ENCODE measurements at places on chromosomes 5 and 9. TPM values are rescaled to one million over a fixed set of nuclear protein-coding genes. Genes with fewer than 3 reads are reported as not detected.

- H3K36me3 ChIP-seq = no peaks in the 10 kb centered on the region
- H3K27me3 ChIP-seq = peaks cover 53% of the 10 kb centered on the region
- no peak for DNase-seq
- H3K4me3 ChIP-seq = no peak overlapping the region
- H3K27ac ChIP-seq = no peak overlapping the region
- peaks cover 4% of the 10 kb centered on the region for H3K4me1 ChIP-seq
Observed at GRCh38 chr9:114115654-114116125, 16.6 kb upstream of the KIF12 start.

- no peaks in the 10 kb centered on the region for H3K27me3 ChIP-seq
- no peak overlapping the region for H3K27ac ChIP-seq
- no peak overlapping the region for H3K4me3 ChIP-seq
- no peaks in the 10 kb centered on the region for H3K36me3 ChIP-seq
Observed at GRCh38 chr9:68538200-68538599, 2.5 kb downstream of the TMEM252 start.

DNA sequence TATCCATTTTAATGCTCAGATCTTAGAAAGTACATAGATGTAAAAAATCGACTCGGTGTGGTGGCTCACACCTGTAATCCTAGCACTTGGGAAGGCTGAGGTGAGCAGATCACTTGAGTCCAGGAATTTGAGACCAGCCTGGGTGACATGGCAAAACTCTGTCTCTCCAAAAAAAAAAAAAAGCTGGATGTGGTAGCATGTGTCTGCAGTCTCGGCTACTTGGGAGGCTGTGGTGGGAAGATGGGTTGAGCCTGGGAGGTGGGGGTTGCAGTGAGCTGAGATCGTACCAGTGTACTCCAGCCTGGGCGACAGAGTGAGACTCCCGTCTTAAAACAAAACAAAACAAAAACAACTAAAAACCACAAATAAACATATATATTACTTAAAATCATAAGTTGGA is 61.4 kb downstream of the RASA1 start:
- no peaks in the 10 kb centered on the region for H3K27me3 ChIP-seq
- no peak overlapping the region for H3K4me3 ChIP-seq
- DNase-seq = no peak
- H3K36me3 ChIP-seq = peaks cover 11% of the 10 kb centered on the region
- no peak overlapping the region for H3K27ac ChIP-seq

- no peak overlapping the region for H3K4me3 ChIP-seq
- H3K27ac ChIP-seq = no peak overlapping the region
- H3K4me1 ChIP-seq = peaks cover 47% of the 10 kb centered on the region
- no peak for DNase-seq
- H3K36me3 ChIP-seq = peaks cover 12% of the 10 kb centered on the region
Observed at GRCh38 chr5:141492168-141492885, 3.4 kb downstream of the PCDHGC5 start.

DNA sequence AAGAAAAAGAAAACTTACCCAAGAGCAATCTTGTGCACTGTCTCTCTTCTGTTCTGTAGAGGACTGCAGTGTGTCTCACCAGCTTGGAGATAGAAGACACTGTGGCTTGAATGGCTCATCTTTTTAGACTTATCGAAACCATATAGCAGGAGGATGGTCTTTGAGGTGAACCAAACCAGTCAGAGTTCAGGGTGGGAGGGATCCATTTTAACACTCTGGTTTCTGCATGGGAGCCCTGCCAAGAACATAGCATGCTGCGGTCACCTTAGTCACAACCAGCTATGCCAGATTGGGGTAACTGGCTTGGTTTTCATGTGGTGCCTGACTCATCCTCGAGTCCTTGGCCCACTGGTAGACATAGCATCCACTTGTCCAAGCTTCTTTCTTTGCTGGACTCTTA is 135.1 kb downstream of the PAPPA start:
- H3K36me3 ChIP-seq = peaks cover 29% of the 10 kb centered on the region
- H3K27me3 ChIP-seq = no peaks in the 10 kb centered on the region
- H3K4me1 ChIP-seq = peaks cover 43% of the 10 kb centered on the region
- H3K27ac ChIP-seq = peak overlapping the region; percentile 75
- H3K4me3 ChIP-seq = no peak overlapping the region

- peaks cover 14% of the 10 kb centered on the region for H3K4me1 ChIP-seq
- DNase-seq = no peak
- H3K36me3 ChIP-seq = no peaks in the 10 kb centered on the region
- H3K27me3 ChIP-seq = no peaks in the 10 kb centered on the region
Observed at GRCh38 chr5:124438903-124439281, 307.5 kb downstream of the ZNF608 start.

DNA sequence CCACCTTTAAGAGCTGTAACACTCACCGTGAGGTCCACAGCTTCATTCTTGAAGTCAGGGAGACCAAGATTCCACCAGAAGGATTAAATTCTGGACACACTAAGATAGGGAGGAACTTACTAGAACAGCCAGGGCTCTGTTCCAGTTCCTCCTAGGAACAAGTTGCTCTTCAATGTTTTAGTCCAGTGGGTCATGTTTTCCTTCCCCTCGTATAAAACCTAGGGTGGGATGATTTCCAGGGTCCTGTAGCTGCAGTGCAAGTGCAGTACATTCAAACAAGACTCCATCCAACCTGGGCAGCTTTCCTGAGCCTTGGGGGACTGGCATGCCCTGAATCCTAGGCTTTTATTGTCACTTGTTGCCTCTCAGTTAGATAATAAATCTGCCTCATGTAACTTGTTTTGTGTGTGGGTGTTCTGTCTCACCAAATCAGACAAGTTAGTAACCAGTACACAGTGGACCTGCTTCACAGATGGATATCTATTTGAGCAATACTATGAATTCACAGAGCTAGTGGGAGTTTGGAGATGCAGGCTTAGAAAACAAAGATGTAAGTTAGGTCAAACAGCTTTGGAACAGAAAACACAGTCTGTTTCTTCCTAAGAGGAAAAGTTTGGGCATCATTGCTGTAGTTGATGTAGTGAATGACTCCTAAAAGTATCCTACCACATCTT is 405.6 kb downstream of the GABRG2 start:
- H3K27me3 ChIP-seq = no peaks in the 10 kb centered on the region
- DNase-seq = no peak
- H3K4me1 ChIP-seq = no peaks in the 10 kb centered on the region
- no peak overlapping the region for H3K4me3 ChIP-seq
- no peaks in the 10 kb centered on the region for H3K36me3 ChIP-seq
- no peak overlapping the region for H3K27ac ChIP-seq

- H3K4me3 ChIP-seq = no peak overlapping the region
- no peaks in the 10 kb centered on the region for H3K4me1 ChIP-seq
- H3K27ac ChIP-seq = no peak overlapping the region
- H3K36me3 ChIP-seq = peaks cover 59% of the 10 kb centered on the region
Observed at GRCh38 chr5:65612298-65612907, 11.7 kb downstream of the TRIM23 start.

DNA sequence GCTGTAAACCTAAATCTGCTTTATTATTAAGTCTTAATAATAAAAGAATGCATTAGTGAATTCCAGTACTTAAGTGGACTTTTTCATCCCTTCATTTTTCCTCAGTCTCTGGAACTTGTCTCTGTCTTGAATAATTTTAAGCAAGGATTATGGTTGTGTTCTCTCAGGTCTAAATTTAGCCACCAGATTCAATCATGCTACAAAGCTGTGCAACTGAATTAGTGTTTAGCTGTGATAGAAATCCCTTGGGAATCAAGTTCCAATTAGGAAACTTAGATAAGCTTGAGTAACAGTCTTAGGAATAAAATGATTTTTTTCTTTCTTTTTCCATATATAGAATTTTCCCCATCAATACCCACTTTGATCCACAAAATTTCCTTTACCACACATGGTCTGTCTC is 104.3 kb downstream of the PLPPR1 start:
- H3K4me1 ChIP-seq = no peaks in the 10 kb centered on the region
- H3K4me3 ChIP-seq = no peak overlapping the region

DNA sequence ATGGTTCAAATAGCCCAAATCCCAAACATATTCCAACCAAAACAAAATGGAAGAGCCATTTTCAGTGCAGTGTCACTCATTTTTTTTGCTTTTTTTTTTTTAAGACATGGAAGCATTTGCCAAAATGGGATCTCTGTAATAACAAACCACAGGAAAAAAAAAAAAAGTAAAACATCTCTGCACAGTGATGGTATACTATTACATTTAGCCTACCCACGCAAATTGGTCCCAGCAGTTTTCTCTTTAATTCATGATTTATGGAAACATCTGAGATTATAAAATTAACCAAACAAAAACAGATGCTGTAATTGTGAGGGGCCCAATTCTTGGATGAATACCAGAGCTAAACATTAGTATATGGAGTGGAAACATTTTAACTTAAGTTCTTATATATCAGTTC is 566.6 kb downstream of the ZNF608 start:
- no peak overlapping the region for H3K4me3 ChIP-seq
- H3K27ac ChIP-seq = peak overlapping the region; percentile 62
- DNase-seq = no peak
- peaks cover 35% of the 10 kb centered on the region for H3K4me1 ChIP-seq
- no peaks in the 10 kb centered on the region for H3K27me3 ChIP-seq

- H3K27ac ChIP-seq = no peak overlapping the region
- H3K27me3 ChIP-seq = no peaks in the 10 kb centered on the region
- no peak for DNase-seq
- H3K4me1 ChIP-seq = peaks cover 9% of the 10 kb centered on the region
- H3K4me3 ChIP-seq = no peak overlapping the region
Observed at GRCh38 chr9:108077556-108077955, 588.0 kb upstream of the KLF4 start.

DNA sequence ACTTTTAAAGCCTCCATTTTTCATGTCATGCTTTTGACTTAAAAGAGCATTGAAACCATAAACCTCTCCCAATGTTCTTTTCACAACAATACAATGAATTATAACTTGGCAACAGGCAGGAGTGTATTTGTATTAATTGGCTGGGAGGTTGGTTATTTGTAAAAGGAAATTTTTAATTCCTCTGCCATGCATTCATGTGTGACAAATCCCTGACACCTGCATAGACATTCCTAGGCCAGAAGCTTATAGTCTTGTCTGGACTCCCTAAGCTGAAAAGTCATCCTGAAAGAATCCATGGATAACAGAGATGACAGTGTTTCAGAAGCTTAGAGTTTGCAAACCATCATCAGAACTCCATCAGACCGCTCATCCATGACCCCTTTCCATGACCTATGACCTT is 76.3 kb upstream of the PTGER4 start:
- no peaks in the 10 kb centered on the region for H3K36me3 ChIP-seq
- peaks cover 10% of the 10 kb centered on the region for H3K4me1 ChIP-seq
- no peak overlapping the region for H3K27ac ChIP-seq
- H3K4me3 ChIP-seq = no peak overlapping the region

DNA sequence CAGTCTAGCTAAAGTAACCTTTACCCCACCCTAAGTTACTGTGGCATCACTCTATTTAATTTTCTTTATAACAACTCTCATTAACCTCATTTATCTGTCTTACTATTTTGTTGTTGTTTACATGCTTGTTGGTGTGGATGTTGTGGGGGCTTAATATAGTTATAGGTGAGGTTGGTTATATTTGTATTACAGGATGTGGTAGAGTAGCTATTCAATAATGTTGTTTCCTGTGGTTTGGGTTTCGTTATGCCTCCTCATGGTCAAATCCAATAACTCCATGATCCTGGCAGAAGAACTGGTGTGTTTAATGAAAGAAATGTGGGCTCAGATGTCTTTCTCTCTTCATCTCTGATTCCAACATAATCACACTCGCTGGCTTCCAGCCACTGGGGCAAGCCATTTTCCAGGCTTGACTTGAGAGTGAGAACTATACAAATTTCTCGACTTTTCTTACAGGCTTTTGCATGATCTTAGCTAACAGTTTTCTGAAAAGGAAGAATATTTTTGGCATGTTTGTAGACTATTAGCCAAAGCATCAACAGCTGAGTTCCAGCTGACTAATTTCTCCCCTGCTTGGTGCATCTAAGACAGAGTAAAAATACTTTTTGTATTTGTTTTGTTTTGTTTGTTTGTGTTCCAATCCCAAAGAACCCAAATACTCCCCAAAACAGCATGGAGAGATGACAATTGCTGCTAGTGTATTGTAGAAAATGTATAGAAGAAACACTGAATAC is 303.7 kb upstream of the PAPPA start:
- no peak for DNase-seq
- H3K27me3 ChIP-seq = no peaks in the 10 kb centered on the region
- no peaks in the 10 kb centered on the region for H3K36me3 ChIP-seq
- H3K27ac ChIP-seq = no peak overlapping the region
- H3K4me1 ChIP-seq = peaks cover 4% of the 10 kb centered on the region

DNA sequence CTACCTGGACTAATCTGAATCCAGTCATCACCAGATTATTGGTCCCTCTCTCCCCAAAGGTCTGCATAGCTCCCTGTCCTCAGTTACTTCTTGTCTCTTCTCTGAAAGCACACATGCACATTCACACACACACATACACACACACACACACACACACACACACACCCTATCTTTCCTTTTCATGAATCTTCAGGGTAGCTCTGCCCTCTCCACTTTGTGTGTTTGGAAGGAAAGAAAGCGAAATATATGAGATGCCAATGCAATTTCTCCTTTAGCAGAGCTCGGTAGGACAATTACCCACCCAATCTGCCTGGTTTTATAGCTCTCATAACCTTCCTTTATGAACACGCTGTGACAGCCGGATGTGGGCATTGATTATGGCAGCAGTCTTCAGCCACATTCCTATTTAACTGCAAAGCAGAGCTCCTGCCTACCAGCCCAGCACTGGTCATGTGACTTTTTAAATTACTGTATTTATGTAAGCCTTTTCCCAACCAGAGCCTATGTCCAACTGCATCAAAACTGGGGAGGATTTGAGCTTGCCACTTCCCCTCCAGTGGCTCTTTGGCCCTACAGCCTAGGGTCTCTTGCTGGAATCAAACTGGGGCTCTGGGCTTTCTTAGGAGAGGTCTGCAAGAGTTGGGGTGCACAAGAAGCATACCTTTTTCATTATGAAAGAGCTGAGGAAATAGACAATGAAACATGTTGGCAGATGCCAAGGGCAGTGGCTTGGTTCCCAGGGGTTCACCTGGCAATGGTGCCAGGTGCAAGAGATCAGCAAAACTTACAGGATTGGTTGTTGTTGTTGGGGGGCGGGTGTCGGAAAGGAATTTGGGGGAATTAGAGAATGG is 20.8 kb upstream of the MATR3 start:
- peaks cover 2% of the 10 kb centered on the region for H3K36me3 ChIP-seq
- DNase-seq = no peak
- H3K27me3 ChIP-seq = no peaks in the 10 kb centered on the region
- no peak overlapping the region for H3K27ac ChIP-seq
- peaks cover 33% of the 10 kb centered on the region for H3K4me1 ChIP-seq
- peak overlapping the region; percentile 80 for H3K4me3 ChIP-seq

- peak; percentile 76 for DNase-seq
- H3K27me3 ChIP-seq = no peaks in the 10 kb centered on the region
Observed at GRCh38 chr9:89878687-89879086, 273.9 kb downstream of the GADD45G start.

The LRRTM2 gene
- total RNA-seq = not detected

The EQTN gene
- total RNA-seq = not detected

The NMUR2 gene
- not detected for total RNA-seq

The RAB3C gene
- not detected for total RNA-seq

The SLC38A9 gene
- 24.3 TPM for total RNA-seq

The PCDHA9 gene
- total RNA-seq = 1.7 TPM

The OR1J2 gene
- not detected for total RNA-seq

The VCAN gene
- total RNA-seq = 67.0 TPM

The EXOSC3 gene
- 31.6 TPM for total RNA-seq

The C9orf43 gene
- 0.43 TPM for total RNA-seq

The ERBIN gene
- 78.1 TPM for total RNA-seq

The NR2F1-AS1 gene
- total RNA-seq = 40.9 TPM
